ENCODE measurements at places on chromosomes 1 and 21.

DNA sequence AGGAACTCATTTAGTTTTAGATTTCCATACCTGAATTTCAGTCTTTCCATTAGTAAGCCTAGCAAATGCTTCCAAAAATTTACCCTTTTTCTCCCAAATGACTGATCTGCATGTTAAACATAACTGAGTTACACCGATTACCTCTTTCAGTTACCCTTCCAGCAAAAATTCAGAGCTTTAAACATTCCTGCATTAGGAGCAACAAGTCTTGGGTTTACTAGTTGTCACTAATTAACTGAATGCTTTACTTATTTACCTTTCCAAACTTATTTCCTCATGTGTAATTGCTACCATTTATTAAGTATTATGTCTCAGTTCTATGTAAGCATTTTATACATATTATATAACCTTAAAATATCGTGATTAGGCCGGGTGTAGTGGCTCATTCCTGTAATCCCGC is 3.1 kb downstream of the LAMTOR5 start:
- H3K4me1 ChIP-seq = peaks cover 11% of the 10 kb centered on the region
- no peak overlapping the region for H3K27ac ChIP-seq
- no peak for DNase-seq
- H3K4me3 ChIP-seq = no peak overlapping the region
- H3K27me3 ChIP-seq = no peaks in the 10 kb centered on the region
- H3K36me3 ChIP-seq = peaks cover 65% of the 10 kb centered on the region

- H3K27ac ChIP-seq = no peak overlapping the region
- no peaks in the 10 kb centered on the region for H3K36me3 ChIP-seq
- DNase-seq = no peak
- H3K4me3 ChIP-seq = no peak overlapping the region
- peaks cover 29% of the 10 kb centered on the region for H3K4me1 ChIP-seq
These were observed 14.2 kb downstream of the PTPN14 start for GRCh38 chr1:214537219-214537618.

DNA sequence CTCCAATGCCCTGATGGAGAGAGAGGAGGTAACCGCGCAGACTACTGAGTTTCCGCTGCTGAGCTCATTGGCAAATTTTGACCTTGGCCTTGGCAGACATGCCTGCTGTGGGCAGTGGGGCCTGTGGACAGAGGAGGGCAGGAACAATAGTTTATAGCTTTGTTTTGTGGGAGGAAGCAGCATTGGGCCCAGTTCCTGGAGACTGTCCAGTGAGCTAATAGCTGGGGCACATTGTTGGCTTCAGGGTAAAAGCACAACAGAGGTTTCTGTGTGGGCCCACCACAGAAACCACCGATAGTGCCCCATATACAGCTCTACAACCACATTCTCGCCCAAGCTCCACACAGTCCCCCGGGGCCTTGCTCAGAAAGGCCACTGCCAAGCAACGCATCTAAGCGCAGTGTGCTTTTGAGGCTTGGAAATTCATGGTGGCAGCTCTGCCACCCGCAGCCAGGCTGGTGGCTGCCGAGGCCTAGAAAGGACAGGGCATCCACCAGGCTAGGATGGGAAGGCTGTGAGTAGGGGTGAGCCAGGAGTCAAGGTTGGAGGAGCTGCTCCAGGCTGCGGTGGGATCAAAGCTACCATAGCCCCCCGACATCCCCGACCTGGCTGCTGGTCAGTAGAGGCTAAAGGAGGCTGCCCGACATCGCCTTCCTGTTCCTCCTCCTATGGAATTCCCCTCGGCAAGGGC is 43.2 kb downstream of the NEK2 start:
- no peak overlapping the region for H3K27ac ChIP-seq
- H3K36me3 ChIP-seq = no peaks in the 10 kb centered on the region
- peaks cover 7% of the 10 kb centered on the region for H3K4me1 ChIP-seq
- H3K27me3 ChIP-seq = no peaks in the 10 kb centered on the region
- DNase-seq = no peak
- no peak overlapping the region for H3K4me3 ChIP-seq

DNA sequence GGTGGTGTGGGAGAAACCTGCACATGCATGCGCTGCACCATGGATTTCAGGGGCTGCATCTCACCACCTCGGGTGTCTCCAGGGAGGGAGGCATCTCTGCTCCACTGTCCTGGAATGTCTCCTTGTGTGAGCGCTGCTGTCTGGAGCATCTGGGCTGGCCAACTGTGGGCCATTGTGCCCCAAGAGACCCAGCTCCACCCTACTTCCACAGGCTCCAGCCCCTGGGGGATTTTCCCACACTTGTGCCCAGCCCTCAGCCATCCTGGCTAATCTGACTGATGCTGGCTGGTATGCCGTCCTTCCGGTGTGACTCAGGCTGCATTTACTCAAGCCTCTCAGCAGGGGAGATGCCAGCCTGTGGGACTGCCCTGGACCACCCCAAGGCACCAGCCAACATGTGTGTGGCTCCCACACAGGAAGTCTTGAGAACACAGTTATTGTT is 62.0 kb downstream of the TRIM11 start:
- H3K27ac ChIP-seq = no peak overlapping the region
- H3K4me3 ChIP-seq = no peak overlapping the region
- H3K36me3 ChIP-seq = no peaks in the 10 kb centered on the region
- no peak for DNase-seq

DNA sequence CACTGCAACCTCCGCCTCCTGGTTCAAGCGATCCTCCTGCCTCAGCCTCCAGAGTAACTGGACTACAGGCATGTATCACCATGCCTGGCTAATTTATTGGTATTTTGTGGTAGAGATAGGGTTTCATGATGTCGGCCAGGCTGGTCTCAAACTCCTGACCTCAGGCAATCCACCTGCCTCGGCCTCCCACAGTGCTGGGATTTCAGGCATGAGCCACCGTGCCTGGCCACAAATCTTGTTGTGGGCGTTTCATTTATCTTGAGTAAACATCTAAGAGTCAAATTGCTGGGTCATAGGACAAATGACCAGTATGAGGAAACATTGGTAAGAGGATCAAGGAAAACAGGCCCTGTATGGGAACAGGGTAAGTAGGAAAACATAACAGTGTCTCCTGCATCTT is 17.9 kb downstream of the TMEM200B start:
- no peak overlapping the region for H3K27ac ChIP-seq
- no peaks in the 10 kb centered on the region for H3K27me3 ChIP-seq
- no peak for DNase-seq
- peaks cover 15% of the 10 kb centered on the region for H3K36me3 ChIP-seq

DNA sequence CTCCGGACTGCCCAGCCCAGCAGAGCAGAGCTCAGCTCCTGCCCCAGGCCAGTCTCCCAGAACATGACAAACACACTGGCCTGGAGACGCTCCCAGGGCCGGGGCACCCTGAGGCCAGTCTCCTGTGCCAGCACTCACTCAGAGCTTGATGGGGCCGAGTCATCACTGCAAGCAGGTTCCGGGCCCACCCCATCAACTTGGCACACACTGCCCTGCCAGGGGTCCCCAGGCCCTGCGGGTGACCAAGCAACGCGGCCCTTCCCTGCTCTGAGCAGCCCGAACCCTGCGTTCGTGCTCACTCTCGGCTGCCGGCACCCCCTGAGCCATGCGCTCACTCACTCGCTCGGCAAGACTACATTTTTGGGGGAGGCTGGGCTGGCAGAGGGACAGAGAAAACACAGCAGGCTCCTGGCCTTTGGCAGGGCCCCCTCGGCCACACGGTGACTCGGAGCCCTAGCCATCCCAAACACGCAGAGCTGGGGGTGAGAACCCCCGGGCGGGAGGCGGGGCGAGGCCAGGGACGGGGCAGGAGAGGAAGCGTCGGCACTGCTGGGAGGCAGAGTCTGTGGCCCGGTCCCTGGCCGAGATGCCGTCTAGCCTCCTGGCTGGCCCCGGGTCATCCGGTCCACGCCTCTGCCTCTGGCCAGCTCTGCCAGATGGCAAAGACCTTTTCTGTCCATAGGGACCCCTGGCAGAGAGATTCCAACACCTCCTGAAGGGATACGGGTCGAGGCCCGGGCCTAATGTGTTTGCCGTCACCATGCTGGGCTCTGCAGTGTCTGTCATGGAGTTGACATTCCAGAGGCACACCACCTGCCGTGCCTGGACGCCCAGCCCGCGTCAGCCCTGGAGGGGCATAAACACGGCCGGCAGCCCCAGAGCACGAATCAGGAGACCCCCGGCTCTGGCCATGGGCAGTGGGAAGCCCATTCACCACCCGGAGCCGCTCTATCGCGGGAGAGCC is 68.0 kb downstream of the MEGF6 start:
- H3K27ac ChIP-seq = peak overlapping the region; percentile 39
- H3K4me3 ChIP-seq = no peak overlapping the region
- peaks cover 31% of the 10 kb centered on the region for H3K4me1 ChIP-seq
- no peak for DNase-seq

GRCh38 chr1:117017062-117017461 is 15.5 kb downstream of the CD101 start:
- no peaks in the 10 kb centered on the region for H3K27me3 ChIP-seq
- DNase-seq = no peak
- no peaks in the 10 kb centered on the region for H3K36me3 ChIP-seq
- H3K4me3 ChIP-seq = no peak overlapping the region

DNA sequence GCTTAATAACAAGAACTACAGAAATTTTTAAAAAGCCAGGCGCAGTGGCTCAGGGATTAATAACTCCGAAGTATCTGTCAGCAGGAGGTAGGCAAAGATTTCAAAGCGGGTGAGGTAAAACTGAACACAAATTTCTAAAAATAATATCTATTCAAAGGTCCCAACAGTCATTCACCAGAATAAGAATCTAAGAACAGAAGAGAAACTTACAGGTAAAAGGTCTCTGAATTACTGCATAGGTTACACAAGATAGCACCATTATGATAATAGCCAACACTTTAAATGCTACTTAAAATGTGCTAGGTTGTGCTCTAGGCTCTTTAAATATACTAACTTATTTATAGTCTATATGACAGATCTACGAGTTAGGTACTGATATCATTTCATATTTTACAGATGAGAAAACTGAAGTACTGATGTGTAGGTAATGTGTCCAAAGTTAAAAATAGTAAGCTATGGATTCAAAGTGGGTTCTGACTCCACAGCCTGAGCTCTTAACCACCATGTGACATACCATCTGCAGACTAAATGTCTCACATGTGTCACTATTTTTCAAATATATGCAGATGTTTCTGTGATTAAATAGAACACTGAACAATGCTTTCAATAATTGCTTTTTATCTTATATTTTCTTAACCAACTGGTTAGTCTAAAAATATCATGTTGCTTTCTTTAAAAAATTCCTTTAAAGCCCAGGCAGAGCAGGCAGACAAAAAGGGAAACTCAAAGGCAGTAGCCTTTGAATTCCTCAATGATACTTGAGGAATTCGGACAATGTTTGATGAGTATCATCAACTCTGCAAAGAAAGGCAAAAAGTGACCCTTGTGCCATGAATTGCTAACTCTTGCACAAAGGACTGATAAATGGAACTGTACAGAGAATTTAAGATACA is 80.5 kb upstream of the TTC39A start:
- DNase-seq = no peak
- H3K27ac ChIP-seq = no peak overlapping the region
- no peaks in the 10 kb centered on the region for H3K4me1 ChIP-seq
- H3K4me3 ChIP-seq = no peak overlapping the region
- H3K36me3 ChIP-seq = peaks cover 43% of the 10 kb centered on the region
- no peaks in the 10 kb centered on the region for H3K27me3 ChIP-seq

DNA sequence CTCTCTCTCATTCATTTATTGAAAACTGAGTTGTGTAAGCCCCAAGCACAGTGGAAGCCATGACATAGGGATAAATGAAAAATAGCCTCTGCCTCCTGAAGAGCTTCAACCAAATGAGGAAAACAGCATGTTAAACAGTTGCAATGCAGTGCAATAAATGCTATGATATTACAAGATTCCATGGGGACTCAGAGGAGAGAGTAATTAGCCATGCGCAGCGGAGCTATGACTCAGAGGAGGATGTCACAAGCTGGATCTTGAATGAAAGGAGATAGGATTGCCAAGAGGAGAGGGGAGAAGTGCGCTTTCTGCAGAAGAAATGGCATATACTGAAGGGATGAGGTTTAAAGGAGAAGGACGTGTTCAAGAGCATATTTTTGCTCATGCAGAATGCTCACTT is 231.3 kb upstream of the PLXNA2 start:
- H3K4me1 ChIP-seq = peaks cover 7% of the 10 kb centered on the region
- H3K4me3 ChIP-seq = no peak overlapping the region
- no peaks in the 10 kb centered on the region for H3K27me3 ChIP-seq
- no peak for DNase-seq
- no peak overlapping the region for H3K27ac ChIP-seq

GRCh38 chr1:31689854-31690253 is 14.0 kb downstream of the COL16A1 start:
- no peak overlapping the region for H3K27ac ChIP-seq
- no peak overlapping the region for H3K4me3 ChIP-seq
- H3K27me3 ChIP-seq = peaks cover 6% of the 10 kb centered on the region
- no peaks in the 10 kb centered on the region for H3K36me3 ChIP-seq

- H3K4me3 ChIP-seq = no peak overlapping the region
- H3K4me1 ChIP-seq = peaks cover 6% of the 10 kb centered on the region
- H3K27me3 ChIP-seq = no peaks in the 10 kb centered on the region
- DNase-seq = no peak
- no peak overlapping the region for H3K27ac ChIP-seq
- no peaks in the 10 kb centered on the region for H3K36me3 ChIP-seq
These were observed 20.9 kb downstream of the S1PR1 start for GRCh38 chr1:101257500-101258325.

GRCh38 chr1:170316270-170316669 is 170.5 kb downstream of the NTMT2 start:
- no peaks in the 10 kb centered on the region for H3K36me3 ChIP-seq
- no peaks in the 10 kb centered on the region for H3K4me1 ChIP-seq
- H3K4me3 ChIP-seq = no peak overlapping the region
- H3K27me3 ChIP-seq = no peaks in the 10 kb centered on the region
- H3K27ac ChIP-seq = no peak overlapping the region

GRCh38 chr1:229325401-229325800 is 17.4 kb downstream of the CCSAP start:
- H3K4me1 ChIP-seq = no peaks in the 10 kb centered on the region
- H3K27ac ChIP-seq = no peak overlapping the region

DNA sequence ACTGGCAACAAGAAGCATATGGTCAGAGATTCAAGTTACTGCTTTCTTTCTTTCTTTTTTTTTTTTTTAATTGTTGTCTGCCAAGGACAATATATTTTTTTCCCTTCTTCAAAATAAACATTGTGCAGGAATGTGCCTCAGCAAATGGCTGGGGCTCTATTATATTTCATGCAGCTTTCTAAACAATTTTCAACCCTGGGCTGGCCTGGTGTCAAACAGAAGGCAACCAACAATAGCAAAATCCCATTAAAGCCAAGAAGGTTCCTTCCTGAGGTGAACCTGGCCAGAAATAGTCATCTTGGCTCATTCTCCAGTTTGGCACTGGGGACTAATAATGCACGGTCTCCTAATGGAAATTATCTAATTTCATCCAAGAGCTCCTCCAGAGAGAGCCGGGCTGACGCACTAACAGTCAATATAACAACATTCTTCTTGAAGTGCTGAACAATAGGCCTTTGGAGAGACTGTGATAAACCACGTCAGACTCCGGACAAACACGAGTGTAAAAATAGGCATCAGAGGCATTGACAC is 35.7 kb upstream of the HLX start:
- H3K4me3 ChIP-seq = no peak overlapping the region
- H3K36me3 ChIP-seq = no peaks in the 10 kb centered on the region
- DNase-seq = no peak
- no peaks in the 10 kb centered on the region for H3K27me3 ChIP-seq
- H3K4me1 ChIP-seq = peaks cover 6% of the 10 kb centered on the region

- DNase-seq = no peak
- H3K4me1 ChIP-seq = peaks cover 93% of the 10 kb centered on the region
These were observed 15.7 kb downstream of the TNFRSF1B start for GRCh38 chr1:12182410-12182984.
